PC-3 (cell line): ENCODE measurements at places on chromosomes 11 and 22. TPM values are rescaled to one million over a fixed set of nuclear protein-coding genes. Genes with fewer than 3 reads are reported as not detected.

Gene CFAP300
- total RNA-seq: 3.2 and 3.9 TPM in 2 replicates

Gene OR2AT4
- total RNA-seq: not detected in 2 replicates

Gene TRIM34
- 1.3 and 1.6 TPM in 2 replicates for total RNA-seq

Gene SHISA8
- total RNA-seq: not detected in 2 replicates

DNA sequence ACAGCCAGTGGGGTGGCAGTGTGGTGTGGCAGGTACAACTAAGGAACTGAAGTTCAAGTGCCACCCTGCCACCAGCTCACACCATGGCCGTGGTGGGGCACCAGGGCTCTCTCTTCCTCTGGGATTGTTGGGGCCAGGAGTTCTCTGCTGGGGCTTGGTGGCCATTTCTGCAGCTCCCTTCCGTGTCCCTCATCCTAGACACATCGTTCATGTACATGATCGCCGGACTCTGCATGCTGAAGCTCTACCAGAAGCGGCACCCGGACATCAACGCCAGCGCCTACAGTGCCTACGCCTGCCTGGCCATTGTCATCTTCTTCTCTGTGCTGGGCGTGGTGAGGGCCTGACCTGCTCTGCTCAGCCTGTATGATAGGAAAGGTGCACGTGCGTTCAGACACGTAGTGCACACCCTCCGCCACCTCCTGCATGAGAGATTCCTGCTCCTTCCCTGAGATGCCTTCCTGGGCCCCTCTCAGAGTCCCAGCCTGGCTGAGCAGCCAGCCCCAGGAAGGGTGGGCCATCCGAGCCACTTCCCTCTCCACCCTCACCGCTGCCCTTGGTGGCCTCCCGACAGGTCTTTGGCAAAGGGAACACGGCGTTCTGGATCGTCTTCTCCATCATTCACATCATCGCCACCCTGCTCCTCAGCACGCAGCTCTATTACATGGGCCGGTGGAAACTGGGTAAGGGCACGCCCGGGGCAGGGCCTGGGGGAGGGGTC lies 7.3 kb upstream of the TAGLN start:
- DNase-seq: no peak
- H3K4me1 ChIP-seq: no peaks in the 10 kb centered on the region
- no peaks in the 10 kb centered on the region for H3K36me3 ChIP-seq
- no peak overlapping the region for H3K4me3 ChIP-seq

GRCh38 chr11:75773595-75774353 lies 5.2 kb downstream of the DGAT2 start:
- peak; percentile 42 for DNase-seq
- no peaks in the 10 kb centered on the region for H3K36me3 ChIP-seq
- H3K4me1 ChIP-seq: peaks cover 55% of the 10 kb centered on the region
- H3K27me3 ChIP-seq: no peaks in the 10 kb centered on the region
- no peak overlapping the region for H3K4me3 ChIP-seq

DNA sequence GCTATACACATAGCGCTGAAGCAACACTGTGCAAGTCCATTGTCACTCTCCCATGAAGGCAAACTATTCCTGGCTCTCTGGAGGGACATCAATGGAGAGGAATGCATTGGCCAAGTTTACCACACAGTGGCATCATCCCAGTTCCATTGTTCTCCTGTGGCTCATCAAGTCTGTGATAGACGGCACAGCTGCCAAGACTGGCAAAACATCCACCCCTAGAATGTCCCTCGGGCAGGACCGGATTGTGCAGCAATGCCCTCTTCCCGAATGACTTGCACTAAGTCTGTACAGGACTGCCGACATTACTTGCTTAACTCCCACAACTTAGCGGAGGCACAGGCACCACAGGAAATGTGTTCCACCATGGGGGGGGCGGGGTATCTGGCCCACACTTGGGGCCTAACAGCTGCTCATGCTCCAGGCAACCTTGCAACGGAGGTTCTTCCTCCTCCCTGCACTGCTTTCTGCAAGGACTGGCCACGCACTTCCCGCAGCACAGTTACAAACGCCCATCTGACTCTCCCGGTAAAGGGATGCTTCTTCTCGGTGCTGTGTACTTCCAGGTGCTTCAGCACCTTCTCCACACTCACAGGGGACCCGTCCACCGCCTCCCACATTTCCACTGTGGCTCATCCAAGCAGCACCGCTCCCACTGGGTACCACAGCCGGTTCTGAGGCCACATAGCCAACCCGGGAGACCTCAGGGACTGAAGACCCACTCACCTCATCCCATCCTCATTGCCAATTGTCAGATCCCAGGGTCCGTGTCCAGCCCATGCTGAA lies 1309.6 kb upstream of the RAG2 start:
- H3K27me3 ChIP-seq: no peaks in the 10 kb centered on the region
- H3K4me1 ChIP-seq: peaks cover 6% of the 10 kb centered on the region; the same call in 1 of the 2 replicates
- no peak overlapping the region for H3K4me3 ChIP-seq
- peak; percentile 4 for DNase-seq
- no peaks in the 10 kb centered on the region for H3K36me3 ChIP-seq
- H3K27ac ChIP-seq: no peak overlapping the region
